CD4-positive, CD25-positive, alpha-beta regulatory T cell (primary cell): ENCODE measurements at places on chromosomes 16 and 17.

- peak overlapping the region; percentile 65 for H3K4me3 ChIP-seq
- no peak for DNase-seq
- H3K27me3 ChIP-seq, result no peaks in the 10 kb centered on the region
Observed at GRCh38 chr17:51427323-51427811, 167.0 kb downstream of the UTP18 start.

DNA sequence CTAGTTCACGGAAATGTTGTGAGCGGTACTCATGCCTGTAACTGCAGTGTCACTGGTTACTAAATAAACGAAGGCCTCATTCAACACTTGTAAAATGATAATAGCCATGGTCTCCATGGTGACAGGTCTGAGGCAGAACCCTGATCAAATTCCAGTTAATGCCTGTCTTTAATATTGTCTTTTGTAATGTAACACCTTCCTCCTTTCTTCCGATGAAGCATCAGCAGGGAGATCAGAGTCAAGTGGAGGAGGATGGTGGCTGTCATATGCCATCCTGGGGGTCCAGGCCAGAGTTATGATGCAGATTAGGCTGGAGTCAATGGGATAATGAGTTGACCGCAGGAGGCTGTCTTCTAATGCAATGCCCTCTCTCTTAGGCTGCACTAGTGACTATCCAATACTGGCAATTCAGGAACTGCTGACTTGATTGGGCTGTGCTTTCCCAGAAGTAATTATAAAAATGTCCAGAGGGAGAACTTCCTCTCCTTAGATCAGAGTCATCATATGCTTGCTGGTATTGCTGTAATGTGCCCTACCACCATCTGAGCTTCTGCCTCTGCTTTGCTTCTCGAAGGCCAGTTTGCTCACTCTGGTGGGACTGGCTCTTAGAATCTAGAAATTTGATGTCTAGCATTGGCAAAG is 419.1 kb downstream of the CA10 start:
- H3K36me3 ChIP-seq, result no peaks in the 10 kb centered on the region
- DNase-seq, result no peak
- H3K4me3 ChIP-seq, result no peak overlapping the region
- H3K27ac ChIP-seq, result no peak overlapping the region

GRCh38 chr17:14143688-14144087 is 74.4 kb downstream of the COX10 start:
- H3K4me1 ChIP-seq, result no peaks in the 10 kb centered on the region
- H3K27ac ChIP-seq, result no peak overlapping the region
- no peaks in the 10 kb centered on the region for H3K36me3 ChIP-seq
- H3K27me3 ChIP-seq, result no peaks in the 10 kb centered on the region
- DNase-seq, result no peak

DNA sequence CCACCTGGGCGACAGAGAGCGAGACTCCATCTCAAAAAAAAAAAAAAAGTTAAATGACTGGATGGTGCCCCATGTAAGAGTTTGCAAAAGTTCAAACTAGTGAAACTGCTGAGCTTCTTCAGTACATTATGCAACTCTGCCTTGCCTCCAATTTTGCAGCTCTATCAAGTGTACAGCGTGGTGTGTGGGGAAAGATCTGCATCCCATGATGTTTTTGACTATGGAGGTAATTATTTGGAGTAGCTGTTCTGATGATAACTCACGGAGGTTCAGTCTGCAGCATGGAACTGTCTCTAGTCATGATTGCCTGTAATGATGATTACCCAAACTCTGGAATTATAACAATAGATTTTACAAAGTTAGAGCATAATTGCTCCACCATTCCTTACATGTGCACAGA is 149.6 kb downstream of the PITPNC1 start:
- no peak overlapping the region for H3K4me3 ChIP-seq
- no peak overlapping the region for H3K27ac ChIP-seq
- H3K4me1 ChIP-seq, result no peaks in the 10 kb centered on the region
